ENCODE measurements at places on chromosomes 5 and 9.

DNA sequence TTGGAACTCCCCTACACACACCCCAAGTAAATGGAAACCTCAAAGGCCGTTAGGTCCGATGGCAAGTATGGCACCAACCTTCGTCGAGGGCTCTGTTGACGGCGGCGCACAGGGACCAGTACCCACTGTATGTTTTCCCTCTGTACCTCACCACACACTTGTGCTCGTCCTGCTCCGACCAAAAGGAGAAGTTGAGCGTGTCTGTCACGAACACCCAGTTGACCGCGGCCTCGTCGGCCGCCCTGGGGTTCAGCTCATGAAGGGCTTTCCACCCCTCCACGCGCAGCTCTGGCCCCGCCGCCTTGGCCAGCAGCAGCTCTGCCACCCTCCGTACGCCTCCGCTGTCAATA lies 24.0 kb downstream of the HNRNPK start:
- DNase-seq: peak; percentile 53

DNA sequence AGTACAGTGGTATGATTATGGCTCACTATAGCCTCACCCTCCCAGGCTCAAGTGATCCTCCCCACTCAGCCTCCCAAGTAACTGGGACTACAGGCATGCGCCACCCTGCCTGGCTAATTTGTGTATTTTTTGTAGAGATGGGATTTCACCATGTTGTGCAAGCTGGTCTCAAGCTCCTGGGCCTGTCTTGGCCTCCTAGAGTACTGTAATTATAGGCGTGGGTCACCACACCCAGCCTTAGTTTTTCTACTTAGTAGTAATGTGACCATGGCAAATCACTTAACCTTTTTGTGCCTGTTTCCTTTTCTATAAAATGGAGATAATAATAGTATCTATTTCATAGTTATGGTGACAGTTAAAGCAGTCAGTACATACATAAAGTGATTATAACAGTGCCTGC lies 22.2 kb downstream of the GLE1 start:
- DNase-seq: no peak

DNA sequence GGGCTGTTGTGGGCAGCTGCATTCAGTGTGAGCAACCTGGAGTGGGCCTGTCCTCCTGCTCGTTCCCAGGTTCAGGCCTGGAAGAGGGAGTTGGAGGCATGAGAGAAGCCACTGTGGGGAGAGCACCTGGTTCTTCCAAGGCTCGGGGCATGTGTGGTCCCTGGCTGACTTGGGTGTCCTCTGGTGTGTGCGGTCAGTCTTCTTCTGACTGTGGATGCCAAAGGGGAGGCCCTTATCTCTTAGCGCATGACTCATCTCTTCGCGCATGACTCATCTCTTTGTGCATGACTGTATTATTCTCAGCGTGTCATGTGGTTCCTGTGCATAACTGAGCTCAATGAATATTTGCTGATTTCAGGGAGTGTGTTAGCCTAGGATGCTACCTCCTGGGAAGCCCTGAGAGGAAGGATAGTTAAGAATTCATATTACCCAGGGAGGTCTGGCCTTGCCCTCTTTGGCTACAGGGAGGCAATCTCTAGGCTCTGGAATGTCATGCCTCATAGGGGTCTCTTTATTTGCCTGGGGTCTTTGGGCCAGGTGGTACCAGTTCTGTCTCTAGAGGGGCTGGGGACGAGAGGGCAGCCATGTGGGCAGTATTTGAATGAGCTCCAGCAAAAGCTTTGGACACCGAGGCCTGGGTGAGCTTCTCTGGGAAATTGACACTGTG lies 188.7 kb downstream of the HSPA4 start:
- peak; percentile 92 for DNase-seq

DNA sequence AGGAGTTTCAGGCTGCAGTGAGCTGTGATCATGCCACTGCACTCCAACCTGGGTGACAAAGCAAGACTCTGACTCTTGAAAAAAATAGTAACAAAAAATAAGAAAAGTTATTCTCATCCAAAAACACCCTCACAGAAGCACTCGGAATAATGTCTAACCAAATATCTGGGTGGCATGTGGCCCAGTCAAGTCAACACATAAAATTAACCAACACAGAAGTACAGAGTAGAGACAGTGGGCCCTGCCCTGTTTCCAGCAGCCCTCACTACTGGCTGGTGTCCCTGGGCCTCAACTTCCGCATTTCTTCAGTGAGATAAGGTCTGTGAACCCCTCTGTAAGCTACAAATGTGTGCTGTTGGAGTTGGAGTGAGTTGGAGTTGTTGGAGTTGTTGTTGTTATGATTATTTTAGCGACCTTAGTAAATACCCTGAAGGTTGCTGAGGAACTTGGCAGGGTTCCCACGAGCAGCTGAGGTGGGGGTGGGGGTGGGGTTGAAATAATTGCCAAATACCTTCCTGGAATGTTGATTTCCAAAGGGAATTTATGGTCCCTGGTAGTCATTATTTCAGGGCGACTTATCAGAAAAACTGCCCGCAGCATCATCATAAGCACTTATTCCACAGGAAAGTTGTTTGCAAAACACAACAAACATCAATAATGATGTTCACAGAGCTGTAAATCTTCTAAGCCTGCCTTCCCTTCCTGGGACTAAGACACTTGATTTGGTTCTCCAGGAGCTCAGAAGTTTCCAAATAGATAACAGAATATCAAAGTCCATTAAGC lies 30.2 kb downstream of the C5orf15 start:
- DNase-seq: no peak

- DNase-seq: peak; percentile 20
Observed at GRCh38 chr5:59126016-59126707, 543.3 kb downstream of the RAB3C start.

DNA sequence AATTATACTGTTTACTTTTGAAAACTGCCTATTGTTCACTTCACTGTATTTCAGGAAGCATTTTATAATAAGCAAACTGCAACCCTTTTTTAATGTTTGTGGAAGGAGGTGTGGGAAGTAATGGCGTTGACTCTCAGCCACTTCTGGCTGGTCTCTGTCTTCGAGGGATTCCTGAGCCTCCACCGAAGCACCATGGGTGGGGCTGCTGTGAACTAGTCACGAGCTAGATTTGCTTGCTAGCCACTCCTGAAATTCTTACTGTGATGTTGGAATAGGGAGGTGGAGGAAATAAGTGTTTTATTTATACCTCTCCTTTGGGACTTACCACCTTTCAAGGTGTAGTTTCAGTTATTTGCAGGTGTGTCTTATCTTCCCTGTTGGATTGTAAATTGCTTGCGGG lies 26.8 kb downstream of the PIP5K1B start:
- DNase-seq: no peak

DNA sequence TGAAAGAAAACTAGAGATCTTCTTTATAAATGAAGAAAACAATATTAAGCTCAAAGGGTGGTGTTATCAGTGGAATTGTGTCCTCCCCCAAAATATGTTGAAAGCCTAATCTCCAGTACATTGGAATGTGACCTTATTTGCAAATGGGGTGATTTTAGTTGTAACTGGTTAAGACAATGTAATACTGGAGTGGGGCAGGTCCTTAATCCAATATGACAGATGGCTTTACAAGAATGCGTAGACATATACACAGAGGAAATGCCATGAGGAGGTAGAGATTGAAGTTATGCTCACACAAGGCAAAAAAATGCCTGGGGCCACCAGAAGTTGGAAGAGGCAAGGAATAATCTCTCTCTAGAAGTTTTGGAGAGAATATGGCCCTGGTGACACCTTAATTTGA lies 13.7 kb upstream of the TRIM32 start:
- DNase-seq: no peak

DNA sequence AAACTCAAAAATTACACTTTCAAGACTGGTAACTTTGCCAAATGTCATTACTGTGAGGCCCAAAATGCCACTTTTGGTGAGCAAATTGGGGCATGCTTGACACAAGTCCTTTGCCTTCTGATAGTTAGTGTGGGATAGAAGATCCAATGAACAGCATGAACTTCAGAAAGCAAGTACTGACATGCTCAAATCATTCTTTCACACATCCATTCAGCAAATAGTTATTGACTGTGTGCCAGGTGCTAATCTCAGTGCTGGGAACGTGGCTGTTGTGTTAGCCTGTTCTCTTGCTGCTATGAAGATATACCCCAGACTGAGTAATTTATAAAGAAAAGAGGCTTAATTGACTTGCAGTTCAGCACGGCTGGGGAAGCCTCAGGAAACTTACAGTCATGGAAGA lies 247.0 kb downstream of the CHSY3 start:
- DNase-seq: no peak

DNA sequence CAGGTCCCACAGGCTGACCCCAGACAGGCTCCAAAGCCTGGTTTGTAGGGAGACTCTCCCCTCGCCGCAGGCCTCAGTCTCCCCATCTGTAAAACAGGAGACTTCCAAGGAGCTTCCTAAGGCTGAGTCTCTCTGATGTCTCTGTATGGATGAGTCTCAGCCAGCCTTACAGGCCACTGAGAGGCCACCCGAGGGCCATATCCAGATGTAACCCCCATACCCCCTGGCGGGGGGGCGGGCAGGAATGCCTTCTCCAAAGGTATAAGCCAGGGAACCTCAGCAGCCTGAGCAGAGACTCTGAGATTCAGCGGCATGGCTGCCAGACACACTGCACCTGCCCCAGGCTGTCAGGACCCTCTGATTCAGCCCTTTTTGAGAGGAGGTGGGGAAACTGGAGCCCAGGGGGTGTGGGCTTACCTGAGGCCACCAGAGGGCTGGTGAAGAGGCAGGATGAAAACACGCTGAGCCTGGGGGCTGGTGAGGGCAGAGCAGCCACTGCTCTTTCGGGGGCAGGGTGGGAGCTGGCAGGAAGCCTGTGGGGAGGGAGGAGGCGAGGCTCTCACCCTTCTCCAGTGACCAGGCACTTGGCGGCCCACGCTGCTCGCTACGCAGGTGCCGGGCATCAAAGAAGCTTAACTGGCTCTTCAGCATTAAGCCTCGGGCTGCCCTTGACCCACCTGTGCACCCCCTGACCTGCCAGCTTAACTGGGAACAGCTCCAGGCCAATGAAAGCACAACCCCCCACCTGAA lies 5.5 kb upstream of the SUSD3 start:
- no peak for DNase-seq

DNA sequence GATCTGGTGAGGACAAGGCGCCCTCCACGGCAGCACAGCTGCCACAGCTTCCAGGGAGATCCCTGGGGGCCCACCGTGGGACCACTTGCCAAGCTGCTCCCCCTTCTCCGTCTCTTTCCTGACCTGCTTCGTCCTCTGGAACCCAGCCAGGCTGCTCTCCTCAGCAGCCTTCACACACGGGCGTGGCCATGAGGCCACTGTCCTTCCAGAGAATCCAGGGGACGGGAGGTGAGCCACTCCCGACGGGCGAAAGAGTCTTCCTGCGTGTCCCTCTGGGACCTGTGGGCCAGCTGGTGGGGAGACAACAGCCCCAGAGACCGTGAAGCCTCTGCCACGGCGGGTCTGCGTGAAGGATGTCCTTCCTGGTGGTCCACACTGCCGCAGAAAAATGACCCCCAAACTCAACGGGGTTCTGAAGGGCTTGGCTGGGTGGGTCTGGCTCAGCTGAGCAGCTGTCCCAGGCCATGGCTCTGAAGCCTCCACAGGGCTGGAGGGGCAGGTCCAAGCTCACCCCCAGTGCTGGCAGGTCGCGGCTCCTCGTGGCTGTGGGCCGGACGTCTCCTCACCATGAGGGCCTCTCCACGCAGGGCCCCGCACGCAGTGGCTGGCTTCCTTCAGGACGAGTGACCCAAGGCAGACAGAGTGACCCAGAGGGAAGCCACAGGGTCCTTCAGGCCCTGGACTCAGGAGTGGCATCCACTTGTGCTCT lies 47.4 kb upstream of the NKD2 start:
- DNase-seq: no peak

GRCh38 chr5:81750308-81751008 lies 439 bp downstream of the SSBP2 start:
- peak; percentile 68 for DNase-seq

DNA sequence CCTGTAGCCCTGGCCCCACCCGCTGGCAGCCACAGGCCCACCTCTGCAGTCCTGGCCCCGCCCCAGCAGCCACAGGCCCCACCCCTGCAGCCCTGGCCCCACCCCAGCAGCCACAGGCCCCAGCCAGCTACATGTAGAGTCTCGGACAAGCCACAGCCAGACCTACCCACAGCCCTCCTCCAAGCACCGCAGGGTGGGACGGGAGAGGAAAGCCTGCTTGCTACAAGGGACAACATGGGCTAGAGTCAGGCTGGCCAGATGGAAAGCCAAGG lies 49.5 kb upstream of the SARDH start:
- peak; percentile 15 for DNase-seq

- DNase-seq: peak; percentile 83
Observed at GRCh38 chr5:54905942-54906537, 79.4 kb downstream of the ESM1 start.

GRCh38 chr9:98368366-98369065 lies 113.1 kb upstream of the TBC1D2 start:
- peak; percentile 20 for DNase-seq

- peak; percentile 2 for DNase-seq
Observed at GRCh38 chr5:123350742-123351141, 72.5 kb downstream of the CEP120 start.

- no peak for DNase-seq
Observed at GRCh38 chr5:83249156-83249555, 171.8 kb downstream of the XRCC4 start.

GRCh38 chr9:5441043-5441442 lies 3.3 kb upstream of the PLGRKT start:
- DNase-seq: peak; percentile 87

- DNase-seq: no peak
Observed at GRCh38 chr5:111685969-111686368, 71.0 kb downstream of the NREP start.

DNA sequence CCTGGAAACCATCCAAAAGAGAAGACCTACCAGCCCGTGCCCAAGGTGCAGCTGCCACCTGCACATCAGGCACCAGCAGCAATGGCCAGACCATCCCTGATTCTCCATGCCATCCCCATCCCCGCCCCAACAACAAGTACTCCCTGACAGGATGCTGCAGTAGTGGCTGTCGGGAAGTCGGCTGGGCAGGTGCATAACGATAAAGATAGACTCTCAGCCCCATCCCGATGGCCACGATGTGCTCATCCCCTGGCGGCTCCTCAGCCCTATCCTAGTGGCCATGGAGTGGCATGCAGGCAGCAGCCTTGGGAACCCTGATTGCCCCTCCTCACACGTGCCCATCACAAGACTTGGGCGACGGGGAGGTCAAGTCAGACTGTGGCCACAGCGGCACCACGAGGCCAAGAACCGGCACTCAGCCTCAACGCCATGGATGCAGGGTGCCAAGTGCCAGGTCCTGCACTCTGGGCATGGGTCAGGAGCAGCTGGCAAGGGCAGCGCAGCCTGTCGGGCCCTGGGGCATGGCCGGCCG lies 368.8 kb upstream of the SPATA31A5 start:
- DNase-seq: no peak

DNA sequence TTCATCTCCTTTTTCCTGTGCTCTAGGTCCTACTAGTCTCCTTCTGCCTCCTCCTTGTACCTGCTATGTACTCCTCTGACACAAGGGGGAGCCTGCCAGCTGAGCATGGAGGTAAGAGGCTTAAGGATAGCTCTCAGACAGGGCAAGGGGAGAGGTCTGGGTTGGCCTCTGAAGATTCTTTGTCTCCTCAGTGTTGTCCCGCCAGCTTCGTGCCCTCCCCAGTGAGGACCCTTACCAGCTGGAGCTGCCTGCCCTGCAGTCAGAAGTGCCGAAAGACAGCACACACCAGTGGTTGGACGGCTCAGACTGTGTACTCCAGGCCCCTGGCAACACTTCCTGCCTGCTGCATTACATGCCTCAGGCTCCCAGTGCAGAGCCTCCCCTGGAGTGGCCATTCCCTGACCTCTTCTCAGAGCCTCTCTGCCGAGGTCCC lies 3.8 kb downstream of the CREB3 start:
- DNase-seq: peak; percentile 82

GRCh38 chr9:4850603-4851310 lies 58.0 kb downstream of the RCL1 start:
- no peak for DNase-seq
